ENCODE measurements at places on chromosomes 2 and 18.
A peak's percentile ranks its signal among the peaks of the same experiment; 100 is the strongest.

- no peak for DNase-seq
Observed at GRCh38 chr2:121052023-121052422, 233.0 kb downstream of the TFCP2L1 start.

DNA sequence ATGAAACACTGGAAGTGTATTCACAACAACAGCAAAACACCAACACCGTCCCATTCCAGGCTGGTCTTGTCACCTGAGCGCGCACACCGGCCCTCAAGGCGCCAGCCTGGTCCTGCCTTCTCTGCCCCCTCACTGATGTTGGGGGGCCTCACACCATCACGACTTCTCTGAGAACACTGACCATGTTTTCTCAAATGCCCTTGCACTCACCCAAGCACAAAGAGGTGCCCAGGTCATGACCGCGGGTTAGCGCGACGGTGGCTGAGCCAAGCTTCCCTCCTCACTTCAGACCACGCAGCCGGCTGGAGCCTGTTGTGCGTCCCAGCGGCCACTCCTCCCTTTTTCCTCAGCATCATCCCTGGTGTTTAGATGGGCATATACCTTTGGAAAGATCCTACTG, 101.3 kb upstream of the SALL3 start:
- DNase-seq = no peak

- DNase-seq = no peak
Observed at GRCh38 chr18:67381608-67382150, 134.8 kb downstream of the DSEL start.

GRCh38 chr2:401019-401679, 113.3 kb upstream of the ALKAL2 start:
- DNase-seq = no peak

DNA sequence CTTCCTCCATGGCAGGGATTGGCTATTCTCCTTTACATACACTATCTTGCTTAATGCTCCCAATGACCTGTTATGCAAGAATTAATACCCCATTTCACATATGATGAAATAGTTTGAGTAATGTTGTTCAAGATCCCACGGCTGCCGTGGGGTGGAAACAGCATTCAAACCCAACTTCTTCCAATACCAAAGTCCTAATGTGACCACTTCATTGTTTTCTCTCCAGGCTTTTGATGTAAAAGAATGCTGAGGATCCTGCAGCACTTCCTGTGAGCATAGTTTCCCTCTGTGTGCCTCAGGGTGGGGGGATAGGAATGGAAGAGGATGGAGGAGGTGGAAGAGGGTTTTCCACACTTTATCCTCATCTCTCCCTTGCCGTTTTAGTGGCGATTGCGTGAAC, 199.4 kb downstream of the IRS1 start:
- no peak for DNase-seq

DNA sequence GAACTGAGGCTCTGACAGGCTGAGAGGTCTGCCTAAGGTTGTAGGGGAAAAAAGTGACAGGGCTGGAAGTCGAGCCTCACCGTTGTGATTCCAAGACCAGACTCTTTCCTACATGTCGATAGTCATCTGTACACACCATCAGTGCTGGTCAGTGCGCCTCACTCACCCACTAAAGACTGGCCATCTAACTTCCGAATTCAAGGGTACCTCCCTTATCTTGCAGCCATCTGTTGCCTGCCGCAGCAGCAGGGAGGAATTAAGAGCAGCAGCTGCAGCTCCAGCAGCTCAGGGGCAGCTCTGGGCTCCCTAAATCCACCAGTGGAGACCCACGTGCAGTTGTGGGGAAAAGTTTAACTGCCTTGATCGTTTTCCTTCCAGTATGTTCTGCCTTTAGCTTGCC, 32.6 kb upstream of the GPR39 start:
- no peak for DNase-seq

GRCh38 chr2:134174711-134175110, 79.2 kb upstream of the MGAT5 start:
- no peak for DNase-seq

DNA sequence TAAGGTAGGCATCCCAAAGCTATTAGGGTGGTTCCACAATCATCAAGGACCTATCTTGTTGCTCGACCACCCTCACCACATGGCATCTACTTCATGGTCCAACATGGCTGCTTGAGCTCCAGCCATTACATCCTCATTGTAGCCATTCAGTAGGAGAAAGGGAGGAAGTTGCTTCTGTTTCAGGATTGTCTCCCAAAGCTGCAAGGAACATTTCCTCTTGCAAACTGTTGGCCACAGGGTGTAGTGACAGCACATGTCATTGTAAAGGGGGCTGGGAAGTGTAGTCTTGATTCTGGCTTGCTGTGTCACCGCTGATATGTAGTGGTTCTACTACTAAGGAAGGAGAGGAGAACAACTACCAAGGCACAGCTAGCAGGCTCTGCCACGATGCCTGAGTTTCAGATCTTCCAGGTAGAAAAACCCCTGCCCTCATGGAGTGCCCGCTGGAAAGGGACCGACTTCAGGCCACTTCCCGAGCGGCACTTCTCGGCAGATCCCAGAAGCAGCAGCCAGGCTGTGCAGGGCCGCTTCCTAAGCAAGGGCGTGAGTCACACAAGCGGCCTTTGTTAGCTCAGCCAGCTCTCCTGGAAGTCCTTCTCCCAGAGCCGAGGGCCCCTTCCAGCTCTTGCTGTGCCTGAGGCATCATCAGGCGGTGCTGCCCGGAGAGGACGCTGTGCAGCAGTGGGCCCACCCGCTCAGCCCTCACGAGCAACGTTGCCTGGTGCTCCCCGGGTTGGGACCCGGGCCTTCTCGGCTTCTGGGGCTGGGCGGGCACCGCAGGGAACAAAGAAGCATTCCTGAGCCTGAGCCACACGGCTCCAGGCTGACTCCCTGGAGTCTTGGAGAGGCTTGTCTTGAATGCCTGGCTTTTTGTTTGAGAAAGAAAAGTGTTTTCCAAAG, 58.2 kb downstream of the HS6ST1 start:
- DNase-seq = no peak

GRCh38 chr18:10252952-10253705, 201.3 kb upstream of the APCDD1 start:
- no peak for DNase-seq

GRCh38 chr2:148259674-148260073, 238.8 kb downstream of the MBD5 start:
- no peak for DNase-seq

DNA sequence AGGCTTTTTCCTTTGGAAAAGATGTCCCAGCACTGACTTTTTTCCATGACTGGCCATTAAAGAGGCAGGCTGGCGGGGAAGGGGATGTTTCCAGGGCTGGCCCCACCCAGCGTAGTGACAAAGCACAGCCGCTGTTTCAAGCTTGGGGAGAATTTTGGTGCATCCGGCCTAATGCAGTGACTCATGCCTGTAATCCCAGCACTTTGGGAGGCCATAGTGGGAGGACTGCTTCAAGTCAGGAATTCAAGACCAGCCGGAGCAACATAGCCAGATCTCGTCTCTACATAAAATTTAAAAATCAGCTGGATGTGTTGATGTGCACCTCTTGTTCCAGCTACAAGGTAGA, 78.0 kb upstream of the SH3BP4 start:
- DNase-seq = no peak

DNA sequence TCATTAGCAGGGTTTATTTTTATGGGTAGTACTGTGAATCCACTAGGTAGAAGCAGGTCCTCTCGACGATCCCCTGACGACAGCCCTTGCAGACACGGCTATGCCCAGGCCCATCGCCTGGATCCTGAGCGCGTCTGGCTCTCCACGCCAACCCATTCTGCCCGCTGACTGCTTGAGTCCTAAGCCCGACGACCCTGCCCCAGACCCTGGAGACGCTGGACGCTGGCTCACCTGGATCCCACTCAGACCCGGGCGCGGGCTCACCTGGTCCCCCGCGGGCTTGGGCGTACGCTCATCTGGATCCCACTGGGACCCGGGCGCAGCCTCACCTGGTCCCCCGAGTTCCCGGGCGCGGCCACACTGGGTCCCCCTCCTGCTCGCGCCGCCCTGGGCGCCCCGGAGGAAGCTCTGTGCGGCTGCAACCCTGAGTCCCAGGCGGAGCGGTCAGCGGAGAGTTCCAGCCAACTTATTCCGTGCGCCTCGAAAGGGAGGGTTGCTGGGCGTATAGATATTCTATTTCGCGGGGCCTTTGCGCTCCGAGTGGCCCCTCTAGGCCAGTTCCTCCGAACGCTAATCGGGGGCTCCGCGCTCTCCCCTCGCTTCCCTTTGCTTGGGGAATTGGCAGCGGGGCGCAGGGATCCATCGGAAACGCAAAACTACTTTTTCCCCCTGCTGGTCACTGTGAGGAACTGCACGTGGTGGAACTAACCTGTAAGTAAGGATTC, 22.4 kb upstream of the RMP24 start:
- peak; percentile 8 for DNase-seq

- no peak for DNase-seq
Observed at GRCh38 chr2:35447821-35448220, 907.8 kb upstream of the CRIM1 start.

GRCh38 chr2:17803497-17803896, 12.8 kb upstream of the MSGN1 start:
- no peak for DNase-seq

GRCh38 chr2:164993287-164994016, 38.1 kb upstream of the SLC38A11 start:
- no peak for DNase-seq

DNA sequence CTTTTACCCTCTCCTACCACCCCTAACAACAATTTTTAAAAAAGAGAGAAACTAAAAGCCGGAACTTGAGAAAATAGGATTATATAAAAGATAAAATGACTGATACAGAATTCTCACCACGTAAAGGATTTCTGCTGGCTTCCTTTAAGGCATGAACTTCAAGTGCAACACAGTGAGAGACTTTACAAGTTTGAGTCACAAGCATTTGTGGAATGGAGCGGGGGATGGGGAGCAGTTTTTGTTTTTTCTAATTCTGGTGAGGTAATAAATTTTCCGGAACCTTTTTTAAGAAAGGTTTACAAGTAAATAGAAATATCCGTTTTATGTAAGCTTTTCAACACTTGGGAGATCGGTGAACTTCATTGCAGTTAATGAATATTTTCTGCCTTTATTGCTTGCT, 1.8 kb upstream of the CDH2 start:
- DNase-seq = no peak

- DNase-seq = no peak
Observed at GRCh38 chr18:5469340-5469739, 74.5 kb downstream of the EPB41L3 start.

DNA sequence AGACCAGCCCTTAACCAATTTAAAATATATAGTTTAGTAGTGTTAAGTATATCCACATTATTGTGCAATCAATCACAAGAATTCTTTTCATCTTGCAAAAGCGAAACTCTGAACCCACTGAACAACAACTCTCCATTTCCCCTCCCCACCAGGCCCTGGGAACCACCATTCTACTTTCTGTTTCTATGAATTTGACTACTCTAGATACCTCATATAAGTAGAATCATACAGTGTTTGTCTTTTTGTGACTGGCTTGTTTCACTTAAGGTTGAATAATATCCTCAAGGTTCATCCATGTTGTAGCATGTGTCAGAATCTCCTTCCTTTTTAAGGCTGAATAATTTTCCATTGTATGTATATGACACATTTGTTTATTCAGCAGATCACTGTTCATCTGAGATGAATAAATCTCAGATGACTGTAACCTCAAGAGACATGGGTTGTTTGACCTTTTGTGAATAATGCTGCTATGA, 8.1 kb upstream of the SOS1 start:
- peak; percentile 30 for DNase-seq

DNA sequence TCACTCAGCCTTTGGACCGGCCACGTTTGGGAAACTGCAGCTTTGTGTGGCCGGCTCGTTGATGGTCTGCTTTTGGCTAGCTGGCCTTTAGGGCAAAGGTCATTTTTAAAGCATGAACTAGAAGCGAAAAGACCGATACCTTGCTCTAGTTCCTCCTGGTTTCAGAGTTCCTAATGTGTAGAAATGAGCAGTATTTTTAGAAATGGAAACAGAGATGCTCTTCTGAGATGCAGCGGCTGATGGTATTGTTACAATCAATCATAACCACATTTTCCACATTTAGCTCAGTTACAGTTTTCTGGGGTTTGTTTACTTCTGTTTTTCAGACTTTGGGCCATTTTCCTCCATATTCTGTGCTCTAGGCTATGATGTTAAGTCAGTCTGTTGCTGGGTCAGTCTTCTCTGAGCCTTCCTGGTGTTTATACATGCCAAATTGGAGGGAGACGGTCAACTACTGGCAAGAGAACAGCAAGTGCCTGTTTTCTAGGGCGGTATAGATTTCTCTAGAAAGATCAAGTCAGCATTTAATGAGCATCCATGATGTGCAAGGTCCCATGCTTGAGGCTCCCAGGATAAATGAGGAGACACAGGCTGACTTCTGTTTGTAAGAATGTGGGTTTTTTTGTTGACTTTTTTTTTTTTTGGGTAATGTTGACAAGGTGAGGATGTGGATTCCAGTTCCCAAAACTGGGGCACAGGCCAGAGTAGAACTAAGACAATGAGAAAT, 28.0 kb downstream of the RNF144A start:
- DNase-seq = no peak

GRCh38 chr2:151946899-151947812, 118.9 kb upstream of the ARL5A start:
- DNase-seq = no peak

DNA sequence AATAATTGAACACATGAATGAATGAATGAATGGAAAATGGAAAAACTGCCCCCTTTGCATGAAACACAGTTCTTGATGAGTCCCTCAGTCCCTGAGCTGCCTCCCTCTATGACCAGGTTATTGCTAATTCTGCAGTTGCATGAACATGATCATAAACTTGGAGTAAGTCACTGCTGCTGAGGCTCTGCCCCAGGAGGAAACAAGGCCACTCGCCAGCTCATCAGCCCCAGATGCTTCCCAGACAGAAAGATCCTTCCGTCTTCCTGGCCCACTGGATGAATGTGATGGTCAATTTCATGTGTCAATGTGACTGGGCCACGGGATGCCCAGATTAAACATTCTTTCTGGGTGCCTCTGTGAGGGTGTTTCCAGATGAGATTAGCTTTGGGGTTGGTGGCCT, 16.4 kb downstream of the GPR45 start:
- no peak for DNase-seq

GRCh38 chr18:32297579-32298170, 107.8 kb downstream of the MEP1B start:
- no peak for DNase-seq

DNA sequence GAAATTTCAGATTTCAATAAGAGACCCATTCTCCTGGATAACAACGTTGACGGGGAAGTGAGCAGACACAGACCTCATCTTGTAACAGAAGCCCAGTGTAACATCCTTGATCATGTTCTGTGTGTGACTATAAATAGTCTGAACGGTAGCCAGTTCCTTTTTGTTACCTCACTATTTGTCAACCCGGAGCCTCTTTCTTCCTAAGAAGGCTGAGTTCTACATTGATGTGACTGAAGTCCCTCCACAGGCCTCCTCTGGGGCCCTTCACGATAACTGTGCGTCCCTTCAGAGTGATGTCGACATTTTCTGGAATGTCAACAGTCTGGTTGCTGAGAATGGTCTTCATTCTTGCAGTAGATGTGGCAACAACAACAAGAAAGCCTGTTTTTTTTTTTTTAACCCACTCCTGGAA, 6.3 kb upstream of the PLEKHM3 start:
- DNase-seq = no peak

GRCh38 chr18:48673456-48673852, 134.6 kb downstream of the CTIF start:
- DNase-seq = no peak

All from T-helper 22 cell (primary cell).